Natural killer cell treated with Interleukin-12 subunit alpha and Interleukin-12 subunit beta and Interleukin-15 and Interleukin-18, amount 100 ng/mL, for 72 hours (primary cell): ENCODE measurements at places on chromosomes 2 and 18. TPM values are rescaled to one million over a fixed set of nuclear protein-coding genes. Genes with fewer than 3 reads are reported as not detected.

The NEB gene
- total RNA-seq: 2.3 TPM

The TMEM37 gene
- total RNA-seq: not detected

DNA sequence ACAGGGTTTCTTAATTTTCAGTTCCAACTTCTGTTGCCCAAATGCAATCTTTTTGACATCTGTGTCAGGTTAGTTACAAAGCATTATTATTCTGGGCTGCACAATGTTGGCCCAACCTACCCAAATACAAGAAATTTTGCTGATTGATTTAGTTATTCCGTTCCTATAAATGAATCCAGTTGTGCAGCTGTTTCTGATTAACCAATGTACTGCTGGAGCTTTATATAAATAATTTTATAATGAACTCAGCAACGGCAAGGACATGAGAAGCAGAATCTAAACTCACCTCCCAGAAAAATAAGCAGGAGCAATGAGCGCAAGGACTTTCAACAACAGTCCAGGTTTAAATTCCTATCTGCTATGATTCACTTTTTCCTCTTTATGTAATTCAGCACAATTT lies 76.3 kb upstream of the WIPF1 start:
- peaks cover 8% of the 10 kb centered on the region for H3K36me3 ChIP-seq
- H3K27me3 ChIP-seq: no peaks in the 10 kb centered on the region
- peaks cover 14% of the 10 kb centered on the region for H3K4me1 ChIP-seq
- H3K4me3 ChIP-seq: no peak overlapping the region
- no peak for DNase-seq
- H3K27ac ChIP-seq: no peak overlapping the region

The FOXD4L1 gene
- total RNA-seq: 0.17 TPM

GRCh38 chr18:25464227-25464626 lies 112.3 kb upstream of the ZNF521 start:
- H3K4me3 ChIP-seq: no peak overlapping the region
- H3K36me3 ChIP-seq: no peaks in the 10 kb centered on the region
- H3K4me1 ChIP-seq: no peaks in the 10 kb centered on the region
- no peak for DNase-seq

DNA sequence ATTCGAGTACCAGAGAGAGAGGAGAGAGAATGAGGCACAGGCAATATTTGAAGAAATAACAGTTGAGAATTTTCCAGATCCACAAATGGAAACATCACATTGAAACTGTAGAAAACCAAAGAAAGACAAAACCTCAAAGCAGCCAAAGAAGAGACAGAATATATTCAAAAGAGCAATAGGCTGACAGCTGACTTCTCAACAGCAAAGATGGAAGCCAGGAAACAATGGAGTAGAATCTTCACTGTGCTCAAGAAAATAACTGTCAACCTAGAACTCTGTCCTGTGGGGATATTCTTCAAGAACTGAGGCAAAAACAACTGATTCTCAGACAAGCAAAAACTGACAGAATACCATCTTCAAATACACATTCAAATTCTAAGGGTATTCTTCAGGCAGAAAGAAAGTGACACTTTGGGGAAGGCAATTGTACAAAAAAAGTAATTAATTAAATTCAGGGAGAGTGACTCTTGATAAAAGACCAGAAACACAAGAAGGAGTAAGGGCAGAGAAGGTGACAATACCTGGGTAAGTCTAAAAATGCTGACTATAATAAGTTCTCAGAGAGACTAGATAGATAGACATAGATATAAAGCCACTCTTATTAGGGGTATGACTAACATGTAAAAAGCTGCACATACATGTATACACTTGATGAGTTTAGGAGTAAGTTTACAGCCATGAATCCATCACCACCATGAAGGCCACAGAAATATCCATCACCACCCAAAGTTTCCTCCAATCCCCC lies 25.6 kb downstream of the ANKMY1 start:
- H3K27me3 ChIP-seq: no peaks in the 10 kb centered on the region
- H3K4me3 ChIP-seq: no peak overlapping the region
- no peak overlapping the region for H3K27ac ChIP-seq
- DNase-seq: no peak
- H3K36me3 ChIP-seq: peaks cover 33% of the 10 kb centered on the region

- no peak for DNase-seq
- H3K27me3 ChIP-seq: no peaks in the 10 kb centered on the region
- no peaks in the 10 kb centered on the region for H3K4me1 ChIP-seq
Measured at GRCh38 chr2:7225848-7226247, 308.6 kb downstream of the RNF144A start.

DNA sequence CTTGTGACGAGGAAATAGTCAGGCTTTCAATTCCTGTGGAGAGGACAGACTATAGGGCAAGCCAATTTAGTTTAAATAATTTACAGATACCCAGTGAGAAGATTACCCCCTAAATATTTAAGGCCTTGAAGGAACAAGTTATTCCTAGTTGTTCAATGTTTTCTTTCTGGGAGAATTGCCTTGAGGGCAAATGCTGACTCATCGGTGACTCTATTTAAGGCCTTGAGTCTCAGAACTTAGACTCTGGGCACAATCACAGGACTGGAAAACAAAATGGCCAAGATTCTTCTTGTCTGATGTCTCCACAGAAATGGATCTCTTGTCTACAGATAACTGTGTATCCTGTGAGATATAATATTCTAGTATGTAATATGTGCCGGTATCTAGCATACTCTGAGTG lies 467.1 kb downstream of the SUCLG1 start:
- no peak for DNase-seq
- H3K4me1 ChIP-seq: no peaks in the 10 kb centered on the region
- no peak overlapping the region for H3K27ac ChIP-seq
- no peak overlapping the region for H3K4me3 ChIP-seq
- no peaks in the 10 kb centered on the region for H3K36me3 ChIP-seq

DNA sequence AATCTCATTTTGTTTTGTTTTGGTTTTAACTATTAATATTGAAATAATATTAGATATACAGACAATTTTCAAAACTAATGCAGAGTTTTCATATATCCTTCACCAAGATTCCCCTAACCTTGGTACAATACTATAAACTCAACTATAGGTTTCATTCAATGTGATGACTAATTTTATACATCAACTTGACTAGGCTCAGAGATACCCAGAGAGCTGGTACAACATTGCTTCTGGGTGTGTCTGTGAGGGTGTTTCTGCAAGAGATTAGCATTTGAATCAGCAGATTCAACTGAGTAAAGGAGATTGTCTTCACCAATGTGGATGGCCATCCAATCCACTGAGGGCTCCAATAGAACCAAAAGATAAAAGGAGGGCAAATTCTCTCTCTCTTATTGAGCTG lies 221.3 kb upstream of the CRIM1 start:
- H3K36me3 ChIP-seq: no peaks in the 10 kb centered on the region
- H3K27ac ChIP-seq: no peak overlapping the region
- H3K4me1 ChIP-seq: peaks cover 15% of the 10 kb centered on the region

DNA sequence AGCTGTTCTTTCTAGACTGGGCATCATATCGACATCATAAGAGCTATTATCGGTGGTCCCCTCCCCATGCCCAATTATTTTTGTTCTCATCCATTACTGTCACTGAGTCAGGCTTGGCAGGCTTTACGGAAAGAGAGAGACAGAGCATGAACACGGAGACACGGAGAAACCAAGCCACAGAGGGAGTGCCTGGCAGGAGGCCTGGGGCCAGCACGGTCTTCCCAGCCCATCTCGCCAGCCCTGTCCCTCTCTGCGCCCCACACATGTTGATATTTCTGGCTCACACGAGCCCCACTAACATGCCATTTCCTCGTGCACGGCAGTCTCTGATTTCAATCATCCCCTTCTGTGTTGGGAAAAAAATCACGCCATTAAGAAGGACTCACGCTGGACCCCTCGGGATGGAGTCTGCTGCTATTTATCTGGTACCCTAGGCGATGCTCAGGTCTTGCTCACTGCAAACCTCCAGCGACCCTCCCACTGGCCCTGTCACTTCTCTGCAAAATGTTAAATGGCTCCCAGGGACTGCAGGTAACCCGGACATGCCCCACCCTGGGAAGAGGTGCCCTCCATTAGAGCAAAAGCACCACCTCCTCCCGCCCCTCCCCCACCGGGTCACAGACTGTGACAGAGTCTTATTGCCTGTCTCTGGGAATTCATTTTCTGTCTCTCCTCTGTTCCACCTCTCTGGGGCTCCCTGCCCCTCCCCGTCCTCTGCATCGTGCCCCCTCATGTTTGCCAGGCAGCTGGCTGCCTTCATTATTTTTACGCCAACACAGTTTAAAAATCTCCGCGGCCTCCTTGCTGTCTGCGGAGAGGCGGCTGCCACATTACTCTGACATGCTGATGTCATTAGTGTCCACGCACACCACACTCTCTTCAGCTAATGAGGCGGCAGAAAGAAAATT lies 40.1 kb upstream of the GBX2 start:
- no peaks in the 10 kb centered on the region for H3K36me3 ChIP-seq
- no peak overlapping the region for H3K27ac ChIP-seq
- no peak for DNase-seq
- H3K4me3 ChIP-seq: no peak overlapping the region
- H3K27me3 ChIP-seq: peaks cover 2% of the 10 kb centered on the region
- no peaks in the 10 kb centered on the region for H3K4me1 ChIP-seq

DNA sequence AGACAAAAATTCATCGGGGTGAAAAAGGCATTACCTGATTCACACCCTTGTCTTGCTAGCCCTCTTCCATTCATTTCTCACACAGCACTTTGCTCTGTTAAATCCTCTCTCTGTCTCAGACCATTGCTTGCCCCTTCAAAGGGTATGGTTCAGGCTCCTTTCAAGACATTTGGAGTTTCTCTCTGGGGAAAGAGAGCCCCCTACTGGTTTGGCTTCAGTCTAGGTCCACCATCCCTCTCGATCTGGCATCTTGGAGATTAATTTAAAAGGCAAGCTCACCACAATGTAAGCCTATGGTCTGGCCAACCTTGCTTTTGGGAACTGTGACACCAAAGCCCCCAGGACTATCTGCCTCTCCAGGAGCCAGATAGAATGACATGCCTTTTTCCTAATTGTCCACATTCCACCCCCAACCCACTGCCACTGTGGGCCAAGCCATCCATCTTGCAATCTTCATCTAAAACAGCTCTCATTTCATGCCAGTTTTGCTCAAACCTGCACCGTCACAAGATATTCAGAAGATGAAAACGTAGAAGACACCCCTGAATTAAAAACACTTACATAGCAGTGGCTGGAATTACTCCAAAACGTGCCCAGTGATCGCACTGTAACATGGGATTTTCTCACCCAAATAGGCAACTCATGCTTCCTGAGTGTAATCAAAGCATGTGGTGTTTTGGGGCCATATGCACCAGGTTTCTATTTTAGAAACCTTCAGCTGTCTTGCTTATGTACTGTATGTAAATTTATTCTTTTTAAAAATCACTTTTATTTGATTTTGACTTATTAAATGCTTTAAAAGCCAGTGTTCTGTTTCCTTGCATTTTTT lies 93.9 kb downstream of the FARSB start:
- H3K4me3 ChIP-seq: no peak overlapping the region
- peaks cover 10% of the 10 kb centered on the region for H3K36me3 ChIP-seq
- no peak for DNase-seq
- peaks cover 19% of the 10 kb centered on the region for H3K4me1 ChIP-seq
- peaks cover 7% of the 10 kb centered on the region for H3K27me3 ChIP-seq

The ENOSF1 gene
- 187 TPM for total RNA-seq

The RFX8 gene
- 2.1 TPM for total RNA-seq

GRCh38 chr2:106982350-106982749 lies 96.4 kb upstream of the ST6GAL2 start:
- no peaks in the 10 kb centered on the region for H3K4me1 ChIP-seq
- no peaks in the 10 kb centered on the region for H3K27me3 ChIP-seq
- no peaks in the 10 kb centered on the region for H3K36me3 ChIP-seq
- no peak overlapping the region for H3K4me3 ChIP-seq

DNA sequence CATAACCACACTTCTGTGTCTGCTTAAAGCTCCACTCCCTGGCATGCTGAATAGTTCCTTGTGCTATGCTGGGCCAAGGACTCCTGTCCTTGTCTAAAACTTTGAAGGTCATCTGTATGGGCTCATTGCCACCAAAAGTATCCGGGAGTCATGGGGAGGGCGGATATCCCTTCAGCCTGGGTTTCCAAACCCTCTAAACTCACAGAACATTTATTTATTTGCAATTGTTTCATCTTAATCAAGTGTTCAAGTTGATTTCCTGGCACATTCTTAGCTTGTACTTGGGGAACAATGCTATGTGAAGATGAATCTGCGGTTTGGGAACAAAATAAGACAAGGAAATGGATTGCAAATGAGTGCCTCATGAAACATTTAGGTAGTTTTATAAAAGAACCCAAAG lies 1.8 kb downstream of the NOSTRIN start:
- H3K27ac ChIP-seq: no peak overlapping the region
- H3K27me3 ChIP-seq: peaks cover 2% of the 10 kb centered on the region
- H3K36me3 ChIP-seq: no peaks in the 10 kb centered on the region
- H3K4me1 ChIP-seq: no peaks in the 10 kb centered on the region
- no peak overlapping the region for H3K4me3 ChIP-seq

The TCF7L1 gene
- 0.14 TPM for total RNA-seq

DNA sequence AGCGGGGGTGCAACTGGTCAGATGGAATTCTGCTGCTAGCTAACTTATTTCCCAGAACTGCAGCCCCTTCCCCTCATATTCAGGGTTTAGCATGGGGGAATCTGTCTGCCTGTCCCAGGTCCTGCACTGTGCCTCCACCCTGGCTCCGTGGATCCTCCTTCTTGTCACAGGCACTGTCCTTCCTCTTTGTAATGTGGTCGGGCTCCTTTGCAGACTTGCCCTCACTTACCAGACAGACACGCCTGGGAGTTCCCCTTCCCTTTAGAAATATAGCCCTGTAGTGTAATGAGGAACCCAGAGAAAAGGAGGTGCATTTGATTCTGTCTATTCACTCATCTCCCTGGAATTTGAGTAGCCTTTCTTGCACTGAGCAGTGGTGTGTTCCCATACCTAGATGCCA lies 108.7 kb downstream of the TRIM43 start:
- H3K4me3 ChIP-seq: no peak overlapping the region
- DNase-seq: no peak
- no peaks in the 10 kb centered on the region for H3K4me1 ChIP-seq
- no peak overlapping the region for H3K27ac ChIP-seq

DNA sequence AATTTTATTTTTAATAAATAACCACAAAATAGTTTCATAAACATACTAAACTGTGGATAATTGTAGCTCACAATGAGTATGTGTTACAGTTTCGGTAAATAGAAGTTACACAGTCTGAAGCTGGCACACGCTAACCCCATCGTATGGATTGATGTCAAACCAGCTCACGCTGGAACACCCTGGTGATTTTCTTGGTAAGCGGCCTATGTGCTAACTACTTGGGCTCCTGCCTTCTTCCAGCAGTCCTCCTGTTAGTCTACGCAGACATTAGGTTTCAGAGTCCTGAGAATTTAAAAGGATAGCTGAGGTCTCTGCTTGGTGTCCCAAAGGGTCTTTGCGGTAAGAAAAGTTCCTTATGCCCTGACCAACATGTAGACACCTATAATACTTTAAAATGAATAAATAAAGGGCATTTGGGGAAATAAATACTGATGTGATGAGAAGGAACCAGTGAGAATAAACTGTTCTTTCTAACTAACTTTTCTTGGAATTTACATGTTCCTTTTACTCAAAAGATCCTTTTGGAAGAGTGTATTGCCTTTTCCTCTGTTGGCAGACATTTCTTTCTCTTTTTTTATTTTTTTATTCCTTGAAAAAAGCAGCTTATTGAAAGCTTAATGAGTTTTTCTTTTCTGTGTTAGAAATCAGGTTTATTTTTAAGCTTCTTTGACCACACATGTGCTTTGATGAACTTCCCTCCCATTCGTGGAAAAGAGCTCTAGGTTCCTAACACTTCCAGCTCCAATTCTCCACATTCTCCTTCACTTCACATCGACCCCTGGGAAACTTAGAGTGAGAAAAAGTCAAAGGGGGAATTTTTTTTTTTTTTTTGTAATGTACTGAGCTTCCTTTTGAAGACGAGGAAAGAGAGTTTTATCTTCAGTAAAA lies 322.2 kb downstream of the IRS1 start:
- H3K4me3 ChIP-seq: no peak overlapping the region
- H3K27ac ChIP-seq: no peak overlapping the region
- H3K4me1 ChIP-seq: no peaks in the 10 kb centered on the region
- no peaks in the 10 kb centered on the region for H3K27me3 ChIP-seq
